ENCODE measurements at places on chromosomes 12 and 14. TPM values are rescaled to one million over a fixed set of nuclear protein-coding genes. Genes with fewer than 3 reads are reported as not detected.

The SLC22A17 gene
- total RNA-seq, result 8.7 TPM

The KRT79 gene
- 0.21 TPM for total RNA-seq

The ACOT4 gene
- 0.48 TPM for total RNA-seq

The HRK gene
- under 0.01 TPM for total RNA-seq

The SELPLG gene
- total RNA-seq, result not detected

The TAS2R10 gene
- total RNA-seq, result 0.24 TPM

The APAF1 gene
- total RNA-seq, result 18.3 TPM

The KLRC1 gene
- not detected for total RNA-seq

The OTX2 gene
- total RNA-seq, result not detected

The ARMH4 gene
- 1.4 TPM for total RNA-seq

The OR4E2 gene
- total RNA-seq, result not detected

The DHRS7 gene
- 162 TPM for total RNA-seq

The ERP27 gene
- total RNA-seq, result not detected

The GARIN6 gene
- not detected for total RNA-seq

The CCDC177 gene
- total RNA-seq, result not detected

The PTGES3 gene
- total RNA-seq, result 66.7 TPM

The KLRC2 gene
- total RNA-seq, result not detected

The NYNRIN gene
- 7.0 TPM for total RNA-seq

The AQP2 gene
- not detected for total RNA-seq

The CABP1 gene
- not detected for total RNA-seq

The BCL2L14 gene
- not detected for total RNA-seq

The ANO4 gene
- 0.43 TPM for total RNA-seq

The HNF1A gene
- not detected for total RNA-seq

The ZNF268 gene
- 26.5 TPM for total RNA-seq

The NXPH4 gene
- 1.9 TPM for total RNA-seq

The KCNMB4 gene
- total RNA-seq, result 1.9 TPM

The FOXN4 gene
- total RNA-seq, result not detected

The KRT7 gene
- 1,618 TPM for total RNA-seq

The CRIP1 gene
- 0.48 TPM for total RNA-seq

The OAS3 gene
- total RNA-seq, result 11.1 TPM

The NUAK1 gene
- 12.8 TPM for total RNA-seq

The ERBB3 gene
- 29.6 TPM for total RNA-seq

The DUSP6 gene
- 106 TPM for total RNA-seq

The RILPL2 gene
- total RNA-seq, result 3.0 TPM

The KRT78 gene
- 1.3 TPM for total RNA-seq

The CYP46A1 gene
- total RNA-seq, result not detected

The ORMDL2 gene
- 26.9 TPM for total RNA-seq

The GALNT6 gene
- total RNA-seq, result 61.9 TPM

The LRTM2 gene
- not detected for total RNA-seq

The CD163 gene
- total RNA-seq, result not detected
